ENCODE measurements at places on chromosomes 6 and 20.

GRCh38 chr20:24064915-24065314, 76.3 kb upstream of the GGTLC1 start:
- DNase-seq, result no peak

DNA sequence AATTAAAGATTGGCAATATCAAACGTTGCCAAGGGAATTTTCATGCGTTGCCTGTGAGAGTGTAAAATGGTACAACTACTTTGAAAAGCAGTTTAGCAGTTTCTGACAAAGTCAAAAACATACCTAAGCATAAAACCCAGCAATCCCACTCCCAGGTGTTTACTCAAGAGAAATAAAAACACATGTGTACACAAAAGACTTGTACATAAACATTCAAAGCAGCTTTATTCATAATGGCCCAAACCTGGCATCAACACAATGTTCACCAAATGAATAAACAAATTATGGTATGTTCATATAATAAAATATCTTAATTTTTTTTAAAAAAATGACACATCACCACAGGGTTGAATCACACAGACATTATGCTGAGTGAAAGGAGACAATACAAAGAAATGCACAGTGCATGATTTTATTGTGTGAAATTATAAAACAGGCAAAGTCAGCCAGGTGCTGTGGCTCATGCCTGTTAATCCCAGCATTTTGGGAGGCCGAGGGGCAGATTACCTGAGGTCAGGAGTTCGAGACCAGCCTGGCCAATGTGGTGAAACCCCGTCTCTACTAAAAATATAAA, 240.4 kb upstream of the MARCKS start:
- no peak for DNase-seq

DNA sequence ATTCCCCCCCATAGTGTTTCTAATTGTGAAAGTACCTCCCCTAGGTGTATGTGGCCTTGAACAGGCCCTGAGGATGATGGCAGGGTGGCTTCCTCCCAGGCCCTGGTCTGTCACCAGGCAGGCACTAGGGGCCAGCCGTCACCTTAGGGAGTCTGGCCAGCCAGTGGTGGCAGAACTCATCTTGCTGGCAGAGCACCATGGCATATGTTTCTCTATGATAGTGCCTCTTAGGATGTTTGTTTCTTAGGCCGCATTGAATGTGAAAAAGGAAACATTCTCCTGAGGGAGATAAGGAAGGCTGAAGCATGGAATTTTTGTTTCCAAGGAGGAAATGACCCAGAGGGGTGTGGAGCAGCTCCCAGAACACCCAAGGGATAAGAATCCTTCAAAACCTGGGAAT, 45.2 kb upstream of the KLHL31 start:
- no peak for DNase-seq

- no peak for DNase-seq
Measured at GRCh38 chr20:44166008-44166407, 21.0 kb downstream of the JPH2 start.

- no peak for DNase-seq
Measured at GRCh38 chr6:28794175-28795002, 129.4 kb downstream of the TRIM27 start.

GRCh38 chr6:85262621-85263020, 187.3 kb upstream of the NT5E start:
- DNase-seq, result no peak

GRCh38 chr6:137040393-137040792, 4.4 kb downstream of the IL20RA start:
- DNase-seq, result no peak

DNA sequence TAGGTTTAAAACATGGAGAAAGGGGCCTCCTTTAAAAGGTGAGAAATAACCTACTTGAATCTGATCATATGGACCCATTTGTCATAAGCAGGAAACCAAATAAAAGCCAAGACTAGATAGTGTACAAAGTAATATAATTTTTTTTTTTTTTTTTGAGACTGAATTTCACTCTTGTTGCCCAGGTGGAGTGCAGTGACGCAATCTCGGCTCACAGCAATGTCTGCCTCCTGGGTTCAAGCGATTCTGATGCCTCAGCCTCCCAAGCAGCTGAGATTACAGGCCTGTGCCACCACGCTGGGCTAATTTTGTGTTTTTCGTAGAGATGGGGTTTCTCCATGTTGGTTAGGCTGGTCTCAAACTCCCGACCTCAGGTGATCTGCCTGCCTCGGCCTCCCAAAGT, 89.2 kb downstream of the SASH1 start:
- no peak for DNase-seq

GRCh38 chr6:143399176-143399575, 51.3 kb downstream of the ADAT2 start:
- DNase-seq, result no peak

DNA sequence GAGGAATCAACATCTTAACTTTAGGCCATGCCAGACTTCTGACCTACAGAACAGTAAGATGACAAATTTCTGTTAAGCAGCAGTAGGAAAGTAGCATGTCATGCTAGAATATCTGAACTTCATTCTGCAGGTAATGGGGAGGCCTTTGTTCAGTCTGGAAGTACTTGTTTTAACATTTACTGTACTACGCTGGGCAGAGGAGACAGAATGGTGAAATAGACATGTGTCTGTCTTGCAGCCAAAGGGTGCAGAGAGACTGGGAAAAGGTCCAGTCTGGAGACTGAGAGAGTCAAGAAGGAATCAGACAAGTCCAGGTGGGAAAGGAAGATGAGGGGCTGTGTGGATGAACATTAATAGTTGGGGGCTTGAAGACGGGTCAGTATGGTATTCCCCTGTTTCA, 17.5 kb upstream of the ZBTB2 start:
- DNase-seq, result no peak

DNA sequence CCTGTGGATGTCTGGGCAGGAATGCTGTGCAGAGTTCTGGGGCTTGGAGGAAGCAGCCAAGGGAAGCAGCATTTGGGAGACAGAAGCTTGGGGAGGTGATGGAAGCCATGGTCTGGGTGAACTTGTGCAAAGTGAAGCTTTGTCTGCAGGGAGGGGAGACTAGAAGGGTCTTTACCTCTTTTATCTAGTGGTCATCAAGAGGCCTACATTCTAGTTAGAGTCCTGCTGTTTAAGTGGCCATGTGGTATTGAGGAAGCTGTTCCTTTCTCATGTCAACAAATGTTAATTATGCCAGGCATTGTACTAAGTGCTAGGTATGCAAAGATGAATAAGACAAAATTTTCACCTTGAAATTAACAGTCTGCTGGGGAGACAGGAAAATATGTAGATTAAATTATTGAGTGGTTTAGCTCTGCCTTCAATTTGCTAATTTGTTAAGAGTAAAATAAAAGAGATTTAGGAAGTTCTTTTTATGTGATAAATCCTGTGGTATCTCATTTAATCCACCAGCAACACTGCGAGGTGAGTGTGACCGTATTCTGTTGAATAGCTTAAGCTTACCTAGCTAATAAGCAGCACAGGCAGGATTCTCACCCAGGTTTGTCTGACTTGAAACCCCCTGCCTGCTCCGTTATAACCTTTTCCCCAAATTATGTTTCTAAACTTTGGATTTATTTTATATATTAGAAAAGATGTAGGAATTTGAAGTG, 43.1 kb downstream of the ARID1B start:
- no peak for DNase-seq

DNA sequence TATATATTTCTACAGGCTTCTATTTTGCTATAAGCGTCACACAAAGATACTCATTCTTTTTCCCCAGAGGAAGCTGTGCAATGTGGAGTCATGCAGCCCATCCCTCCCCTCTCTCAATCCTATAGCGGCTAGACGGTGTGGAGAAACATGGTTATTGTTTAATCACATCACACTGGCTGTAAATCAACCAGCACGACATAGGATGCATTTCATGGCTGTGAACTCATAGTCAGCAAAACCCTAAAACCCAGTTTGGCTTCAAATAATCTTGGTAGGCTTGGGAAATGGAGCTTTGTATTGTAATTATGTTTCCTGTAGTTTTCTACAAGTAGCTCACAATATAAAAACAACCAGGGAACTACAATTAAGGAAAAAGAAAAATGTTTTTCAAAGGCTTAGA, 16.8 kb downstream of the FOXC1 start:
- no peak for DNase-seq

GRCh38 chr6:165767228-165767627, 104.2 kb upstream of the PDE10A start:
- DNase-seq, result no peak

DNA sequence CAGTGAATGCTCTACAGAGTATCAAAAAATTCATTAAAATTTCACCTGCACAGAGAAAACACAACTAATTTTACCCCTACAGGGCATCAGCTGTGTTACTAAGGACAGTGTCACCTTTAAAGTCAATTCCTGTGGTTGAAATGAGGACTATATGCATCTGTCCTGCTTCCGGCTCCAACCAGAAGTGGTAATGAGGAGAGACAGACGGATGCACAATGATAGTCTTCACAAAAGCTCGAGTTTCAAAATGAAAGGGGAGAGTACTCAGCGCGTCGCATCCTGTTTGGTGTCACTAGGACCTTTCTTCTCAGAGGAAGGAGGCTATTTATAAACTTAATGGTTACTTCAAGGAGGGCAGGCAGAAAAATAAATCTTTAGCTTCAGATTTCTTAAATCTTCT, 86.5 kb downstream of the LYRM4 start:
- DNase-seq, result no peak

- DNase-seq, result no peak
Measured at GRCh38 chr20:10430000-10430466, 4.0 kb downstream of the MKKS start.

DNA sequence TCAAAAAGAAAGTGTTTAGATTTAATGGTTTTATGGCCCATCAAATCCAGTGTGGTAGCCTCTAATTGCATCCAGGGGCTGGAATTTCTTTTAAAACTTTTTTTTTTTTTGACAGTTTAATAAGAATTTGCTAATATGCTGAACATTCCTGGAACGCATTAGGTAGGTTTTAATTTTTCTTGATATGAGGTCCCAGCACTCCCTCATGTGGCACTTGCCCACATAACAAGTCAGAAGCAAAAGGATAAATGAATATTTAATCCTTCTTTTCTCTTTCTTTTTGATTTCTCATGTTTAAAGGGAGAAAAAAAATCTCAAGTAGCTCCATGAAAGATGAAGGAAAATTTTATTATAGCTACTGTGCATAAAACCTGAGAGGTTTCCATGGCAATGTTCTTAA, 13.5 kb downstream of the HAO1 start:
- DNase-seq, result no peak

- no peak for DNase-seq
Measured at GRCh38 chr20:49478754-49479689, 3.4 kb downstream of the KCNB1 start.

GRCh38 chr6:47023573-47023972, 18.6 kb downstream of the ADGRF1 start:
- no peak for DNase-seq

- DNase-seq, result no peak
Measured at GRCh38 chr6:52523378-52524142, 53.3 kb downstream of the TRAM2 start.

GRCh38 chr6:99736302-99736701, 129.7 kb downstream of the PRDM13 start:
- DNase-seq, result no peak

DNA sequence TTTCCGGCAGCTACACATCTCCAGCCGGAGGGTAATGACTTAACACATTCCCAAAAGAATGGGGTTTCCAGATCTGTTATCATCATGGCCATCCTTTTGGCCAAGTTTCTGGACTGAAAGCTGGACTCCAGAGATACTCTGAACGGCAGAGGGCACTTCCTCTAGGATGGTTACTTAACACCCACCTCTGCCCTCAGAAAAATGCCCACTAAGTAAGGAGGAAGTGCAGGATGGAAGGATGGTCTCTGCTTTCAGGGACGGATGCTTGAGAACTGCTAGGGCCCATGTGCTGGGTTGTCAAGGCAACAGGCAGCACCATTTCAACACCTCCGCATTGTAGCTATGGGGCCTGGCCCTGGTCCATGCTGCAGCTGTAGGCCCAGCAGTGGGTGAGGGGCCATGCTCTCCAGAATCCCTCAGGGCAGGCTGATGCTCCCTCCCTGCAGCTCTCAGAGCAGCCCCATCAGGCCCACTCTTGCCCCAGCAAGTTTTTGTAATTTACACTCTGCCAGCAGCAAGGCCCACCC, 16.5 kb upstream of the TGM3 start:
- DNase-seq, result no peak

- DNase-seq, result no peak
Measured at GRCh38 chr6:54273214-54273820, 34.9 kb upstream of the TINAG start.

- no peak for DNase-seq
Measured at GRCh38 chr6:162178666-162179065, 548.9 kb downstream of the PRKN start.

DNA sequence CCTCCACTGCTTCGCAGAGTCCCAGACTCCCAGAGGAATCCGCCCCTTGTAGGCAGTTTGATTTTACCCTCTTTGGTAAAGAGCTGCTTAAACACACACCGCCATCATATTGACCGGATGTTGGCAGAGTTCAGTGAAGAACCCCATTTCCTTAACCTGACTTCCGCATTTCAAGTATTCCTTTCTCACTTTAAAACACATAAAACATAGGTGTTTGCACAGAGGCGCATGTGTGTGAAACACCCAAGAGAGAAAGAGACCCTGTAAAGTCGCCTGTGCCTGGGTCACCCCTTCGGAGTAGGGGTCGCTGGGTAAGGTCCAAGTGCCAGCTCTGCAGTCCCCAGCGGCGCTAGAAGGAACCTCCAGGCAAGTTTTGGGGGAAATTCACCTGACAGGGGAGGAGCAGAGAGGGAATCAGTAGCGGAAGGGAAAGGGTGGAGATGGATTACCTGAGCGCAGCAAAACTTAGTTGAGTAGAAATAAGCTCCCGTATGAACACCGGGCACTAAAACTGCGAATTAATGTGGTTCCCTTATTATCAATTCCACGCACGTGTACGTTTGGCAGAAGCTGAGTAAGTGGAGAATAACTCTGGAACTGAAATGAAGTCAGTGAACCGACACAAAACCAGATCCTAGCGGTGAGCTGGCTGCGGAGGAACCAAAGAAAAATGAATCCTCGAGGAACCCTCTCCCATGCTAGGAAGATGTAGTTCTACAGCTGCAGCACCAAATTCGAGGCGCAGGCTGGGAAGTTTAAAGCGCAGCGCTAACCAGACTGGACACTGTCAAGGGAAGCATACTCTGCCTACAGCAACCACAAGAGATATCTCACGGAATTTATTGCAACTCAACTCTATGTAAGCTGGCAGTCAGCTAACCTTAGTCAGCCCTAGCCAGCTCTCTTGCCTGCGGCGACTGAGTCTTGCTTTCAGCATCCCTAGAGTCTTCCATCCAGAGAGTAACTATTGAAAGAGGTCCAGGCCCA, 3.5 kb upstream of the HTR1B start:
- no peak for DNase-seq

GRCh38 chr20:62738025-62738881, 29.6 kb downstream of the NTSR1 start:
- no peak for DNase-seq

GRCh38 chr6:107458672-107459282, 587 bp downstream of the PDSS2 start:
- peak; percentile 4 for DNase-seq

- DNase-seq, result no peak
Measured at GRCh38 chr6:111700135-111700690, 94.5 kb upstream of the TRAF3IP2 start.

GRCh38 chr6:167578371-167578901, 248.3 kb upstream of the AFDN start:
- no peak for DNase-seq

Data from NCI-H2107 (cell line).